D721Med (cell line): ENCODE measurements at places on chromosomes 6 and 20.

DNA sequence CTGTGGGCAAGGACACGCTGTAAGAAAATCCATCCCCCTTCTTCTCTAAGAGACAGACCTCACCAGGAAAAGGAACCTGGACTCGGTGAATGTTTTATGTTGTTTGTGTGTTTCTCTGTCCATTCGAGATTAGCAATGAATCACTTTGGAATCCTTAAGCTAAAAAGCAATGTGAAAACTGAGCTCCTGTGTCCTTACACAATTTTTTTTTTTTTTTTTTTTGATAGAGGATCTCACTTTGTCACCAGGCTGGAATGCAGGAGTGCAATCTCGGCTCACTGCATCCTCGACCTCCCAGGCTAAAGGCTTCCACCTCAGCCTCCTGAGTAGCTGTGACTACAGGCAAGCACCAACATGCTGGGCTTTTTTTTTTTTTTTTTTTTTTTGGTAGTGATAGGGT lies 32.1 kb downstream of the BFSP1 start:
- DNase-seq, result no peak

DNA sequence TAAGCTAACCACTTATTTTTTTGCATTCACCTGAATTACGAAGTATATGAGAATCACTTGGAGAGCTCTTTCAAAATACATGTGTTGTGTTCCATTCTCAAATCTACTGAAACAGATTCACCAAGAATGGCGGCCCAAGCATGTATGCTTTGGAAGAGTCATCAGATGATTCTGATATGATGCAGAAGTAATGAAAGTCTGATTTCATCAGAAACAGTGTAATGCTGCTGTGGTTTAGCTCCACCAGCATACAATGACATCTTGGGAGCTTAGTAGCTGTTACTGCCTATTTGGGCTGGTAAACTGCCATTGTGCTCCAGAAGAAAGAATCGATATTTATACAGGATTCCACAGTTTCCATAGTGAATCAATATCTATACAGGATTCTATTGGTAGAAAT lies 52.9 kb downstream of the UBR2 start:
- no peak for DNase-seq

- no peak for DNase-seq
These were observed 83.8 kb downstream of the SASH1 start for GRCh38 chr6:148426317-148426977.

- DNase-seq, result no peak
These were observed 79.4 kb downstream of the LIN28B start for GRCh38 chr6:105036351-105036750.
